Head of caudate nucleus (tissue), 42 donors: ENCODE measurements at places on chromosomes 5 and 9.

- DNase-seq, result no peak
Observed at GRCh38 chr5:36878392-36879082, 2.0 kb downstream of the NIPBL start.

GRCh38 chr5:176693477-176693851 is 46.2 kb downstream of the TSPAN17 start:
- DNase-seq, result no peak

GRCh38 chr9:121989010-121989409 is 104.1 kb downstream of the TTLL11 start:
- DNase-seq, result no peak

- no peak for DNase-seq
Observed at GRCh38 chr5:73095564-73096238, 24.7 kb upstream of the TMEM171 start.

DNA sequence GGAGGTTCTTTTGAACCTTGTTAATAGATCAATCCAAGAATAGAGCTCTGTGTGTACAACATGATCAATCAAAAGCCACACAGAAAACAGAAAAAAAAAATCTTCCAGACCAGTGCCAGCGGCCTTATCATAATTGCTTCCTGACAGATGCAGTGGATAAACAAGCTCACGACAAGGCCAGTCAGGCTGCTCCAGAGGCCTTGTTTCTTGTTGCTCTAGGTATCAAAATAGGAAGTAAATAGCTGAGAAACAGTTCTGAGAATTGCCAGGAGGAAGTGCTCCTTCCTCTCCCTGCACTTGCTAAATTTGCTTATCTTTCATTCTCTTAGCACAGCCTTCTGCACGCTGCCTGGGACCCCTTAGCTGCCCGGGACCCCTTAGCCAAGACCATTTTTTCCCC is 199.0 kb upstream of the TARS1 start:
- no peak for DNase-seq

GRCh38 chr9:92756792-92757191 is 7.8 kb downstream of the BICD2 start:
- DNase-seq, result no peak

DNA sequence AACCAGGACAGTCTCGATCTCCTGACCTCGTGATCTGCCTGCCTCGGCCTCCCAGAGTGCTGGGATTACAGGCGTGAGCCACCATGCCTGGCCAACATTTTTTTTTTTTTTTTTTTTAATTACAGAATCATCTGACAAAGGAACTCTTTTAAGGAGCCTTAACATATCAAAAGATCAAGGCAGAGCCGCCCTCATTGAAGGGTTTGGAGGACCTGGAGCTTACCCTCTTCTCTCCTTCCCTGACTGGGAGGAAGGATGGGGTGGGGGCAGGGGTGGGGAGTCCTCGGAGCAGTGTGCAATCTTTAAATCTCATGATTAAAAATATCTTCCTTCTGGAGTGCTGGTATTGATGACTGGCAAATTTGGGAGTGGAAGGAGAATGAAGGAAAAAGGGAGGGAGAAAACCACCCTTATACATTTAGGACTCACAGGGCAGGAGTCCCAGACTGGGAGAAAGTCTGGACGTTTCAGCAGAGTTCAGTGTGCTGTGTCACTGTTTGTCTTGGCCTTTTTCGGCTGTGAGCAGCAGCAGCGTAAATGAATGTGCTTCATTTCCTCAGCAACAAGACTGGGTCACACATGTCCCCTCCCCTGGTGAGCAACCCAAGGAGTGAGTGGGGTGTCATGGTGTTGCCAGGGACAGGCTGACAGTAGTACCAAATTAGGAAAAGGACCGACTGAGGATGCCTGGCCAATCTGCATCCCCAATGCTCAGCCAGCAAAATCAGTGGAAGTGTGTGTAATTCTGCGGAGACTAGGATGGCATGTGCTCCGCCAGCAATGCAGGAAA is 115.3 kb upstream of the BNC2 start:
- DNase-seq, result no peak

- DNase-seq, result no peak
Observed at GRCh38 chr9:1298046-1298445, 247.9 kb downstream of the DMRT2 start.

- DNase-seq, result peak; percentile 14
Observed at GRCh38 chr5:138243794-138244193, 30.6 kb downstream of the GFRA3 start.

DNA sequence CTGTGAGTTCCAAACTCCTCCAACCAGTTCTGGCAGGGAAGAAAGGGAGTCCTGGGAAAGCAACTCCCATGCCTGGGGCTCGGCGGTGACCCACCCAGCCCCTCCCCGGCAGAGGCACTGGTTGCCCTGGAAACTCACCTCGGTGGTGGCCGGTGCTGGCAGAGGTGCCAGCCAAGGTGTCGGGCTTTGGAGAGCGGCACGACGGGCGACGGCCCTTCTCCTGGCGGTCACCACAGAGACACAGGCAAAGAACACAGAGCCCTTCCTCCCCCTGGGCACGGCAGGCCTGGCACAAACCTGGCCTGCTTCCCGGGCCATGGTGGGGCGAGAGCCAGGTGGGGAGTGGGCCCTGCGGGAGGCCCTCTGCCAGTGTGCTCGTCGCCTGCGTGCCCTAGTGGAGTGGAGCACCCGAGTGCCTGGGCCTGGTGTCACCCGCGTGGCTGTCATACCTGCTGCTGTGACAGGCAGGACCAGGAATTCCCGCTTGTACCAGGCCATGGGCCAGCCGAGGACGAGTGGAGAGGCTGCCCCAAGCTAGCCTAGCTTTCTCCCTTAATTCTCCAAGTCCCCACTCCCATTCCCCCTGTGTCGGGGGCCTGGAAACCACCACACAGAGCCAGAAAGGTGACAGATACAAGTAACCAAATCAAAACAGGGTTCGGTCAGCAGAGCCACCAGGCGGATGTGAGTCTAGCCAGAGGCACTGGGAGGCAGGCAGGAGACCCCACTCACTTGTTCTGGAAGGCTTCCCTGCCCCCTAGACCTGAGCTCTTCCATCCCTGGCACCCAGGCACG is 8.2 kb upstream of the RALGDS start:
- DNase-seq, result no peak

DNA sequence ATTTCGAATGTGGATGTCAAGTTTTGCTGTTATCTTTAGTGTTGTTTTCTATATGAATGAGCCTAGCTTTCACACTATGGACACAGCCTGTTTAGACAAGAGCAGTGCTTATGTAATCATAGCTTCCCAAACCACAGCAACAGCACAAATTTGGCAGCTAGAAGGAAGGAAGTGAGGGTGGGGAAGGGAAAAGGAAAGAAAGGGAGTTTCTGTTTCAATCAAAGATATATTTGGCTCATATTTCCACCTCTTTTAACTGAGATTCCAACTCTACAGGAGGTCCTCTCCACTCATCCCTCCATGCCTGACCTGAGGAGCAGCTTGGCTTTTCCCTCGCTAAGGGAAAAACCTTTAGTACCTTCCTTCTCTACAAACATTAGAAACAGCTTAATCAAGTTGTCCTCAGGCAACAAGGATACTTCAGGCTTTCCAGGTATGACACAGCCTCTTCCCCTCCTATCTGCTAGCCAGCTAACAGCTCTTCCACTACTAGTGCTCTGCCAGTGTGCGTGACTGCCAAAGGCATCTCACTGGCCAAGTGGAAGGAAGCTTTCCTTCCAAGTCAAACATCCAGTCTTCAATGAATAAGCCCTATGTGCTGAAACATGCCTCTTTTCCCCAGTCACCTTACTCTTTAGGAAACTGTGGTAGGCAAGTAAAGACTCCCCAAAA is 268.6 kb upstream of the PTGER4 start:
- DNase-seq, result no peak

- DNase-seq, result no peak
Observed at GRCh38 chr5:96198356-96199058, 234.5 kb downstream of the PCSK1 start.

- no peak for DNase-seq
Observed at GRCh38 chr9:88732128-88732527, 197.2 kb downstream of the NXNL2 start.

GRCh38 chr5:31366941-31367340 is 165.0 kb downstream of the DROSHA start:
- peak; percentile 23 for DNase-seq

DNA sequence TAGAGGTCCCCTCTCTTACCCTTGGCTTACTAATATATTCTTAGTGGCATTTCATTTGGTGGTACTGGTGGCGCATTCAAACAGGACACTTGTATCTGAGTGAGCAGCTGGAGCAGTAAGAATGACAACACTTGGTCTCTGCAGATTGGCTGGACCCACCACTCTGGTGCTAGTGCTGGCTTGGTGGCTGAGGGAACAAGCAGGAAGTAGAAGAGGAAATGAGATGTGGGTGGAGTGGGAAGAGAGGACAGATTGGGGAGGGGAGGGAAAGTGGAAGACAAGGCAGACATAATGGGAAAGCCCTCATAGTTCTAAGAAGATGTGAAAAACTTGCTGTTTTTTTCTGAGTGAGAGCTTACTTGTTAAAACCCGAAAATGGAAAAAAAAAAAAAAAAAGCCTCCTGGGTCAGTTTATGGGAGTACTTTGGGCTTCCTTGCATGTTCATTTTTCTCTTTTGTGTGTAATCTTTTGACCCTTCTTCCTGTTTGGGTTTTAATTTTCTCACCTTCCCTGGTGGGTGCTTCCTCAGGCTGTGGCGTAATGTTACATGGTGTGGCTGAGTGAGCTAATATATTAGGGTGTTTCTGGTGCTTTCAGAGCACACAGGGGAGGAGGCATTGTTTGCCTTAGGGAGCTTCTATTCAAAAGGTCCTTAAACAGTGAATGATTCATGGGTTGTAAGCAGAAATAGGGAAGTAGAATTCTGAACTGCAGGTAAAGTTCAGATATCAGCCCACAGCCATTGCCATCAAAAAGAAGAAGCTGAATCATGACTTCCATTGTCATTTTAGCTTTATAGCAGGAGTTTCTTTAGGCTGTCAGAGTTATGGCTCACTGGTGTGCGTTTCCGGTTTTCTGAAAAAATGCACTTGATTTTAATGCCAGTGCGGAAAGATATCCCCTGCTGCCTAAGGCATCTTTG is 52.3 kb downstream of the TLE4 start:
- DNase-seq, result no peak

GRCh38 chr5:6522331-6522730 is 73.7 kb downstream of the UBE2QL1 start:
- DNase-seq, result no peak

GRCh38 chr9:2493529-2493928 is 128.1 kb upstream of the VLDLR start:
- DNase-seq, result no peak

DNA sequence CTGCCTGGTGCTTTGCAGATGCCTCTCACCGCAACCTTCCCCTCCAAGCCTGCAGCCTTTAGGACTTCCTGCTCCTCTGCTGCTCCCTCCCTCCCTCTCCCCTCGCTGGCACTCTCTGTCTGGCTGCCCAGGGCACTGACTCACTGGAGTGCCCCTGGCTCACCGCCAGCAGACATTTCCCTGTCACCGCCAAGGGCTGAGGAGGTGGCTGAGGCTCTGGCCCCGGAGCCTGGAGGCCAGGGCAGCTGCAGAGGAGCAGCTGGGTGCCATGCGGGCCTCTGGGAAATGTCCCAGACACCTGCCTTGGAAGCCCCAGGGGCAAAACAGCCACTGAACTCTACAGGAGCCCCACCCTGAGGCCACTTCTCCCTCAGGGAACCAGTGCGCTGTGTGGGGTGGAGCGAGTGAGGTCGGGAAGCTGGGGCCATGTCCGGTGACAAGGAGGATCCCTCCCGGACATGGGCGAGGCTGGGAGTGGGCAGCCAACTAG is 53.4 kb downstream of the TENT4A start:
- peak; percentile 68 for DNase-seq

GRCh38 chr5:86557920-86558319 is 59.8 kb upstream of the COX7C start:
- DNase-seq, result no peak

DNA sequence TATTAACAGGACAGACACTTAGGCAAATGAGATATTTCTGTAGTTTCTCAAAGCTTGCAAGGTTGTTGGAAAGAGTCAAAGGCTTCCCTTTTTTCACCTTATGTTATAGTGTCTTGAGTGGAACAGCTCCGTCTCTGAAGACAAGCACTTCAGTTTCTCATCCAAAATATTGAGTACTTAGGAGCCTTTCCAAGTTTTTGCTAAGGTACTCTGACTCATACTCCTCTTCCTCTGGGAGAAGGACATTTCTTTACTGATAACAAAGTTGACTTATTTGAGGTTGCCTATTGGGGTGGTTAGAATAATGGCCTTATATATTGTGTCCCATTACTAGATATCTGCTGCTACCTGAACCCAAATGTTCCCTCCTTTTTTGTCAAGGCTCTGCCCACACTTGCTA is 869.6 kb downstream of the MAT2B start:
- DNase-seq, result no peak

DNA sequence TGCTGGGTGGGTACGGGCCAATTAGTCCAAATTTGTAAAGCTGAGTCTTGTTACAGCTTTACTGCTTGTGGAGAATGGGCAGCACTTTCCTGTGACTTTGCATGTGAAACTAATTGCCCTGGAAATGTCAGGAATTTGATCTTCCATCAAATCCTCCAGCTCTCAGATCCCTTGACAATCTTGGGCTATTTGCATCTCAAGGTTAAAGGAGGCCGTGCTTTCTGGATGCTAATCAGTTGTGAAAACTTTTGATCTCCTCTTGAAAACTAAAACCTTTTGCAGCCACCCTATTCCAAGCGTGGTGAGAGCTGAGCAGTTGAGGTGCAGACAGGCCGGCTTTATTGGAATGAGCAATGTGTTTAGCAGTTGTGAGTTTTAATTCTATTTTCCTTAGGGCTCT is 68.0 kb upstream of the CLINT1 start:
- no peak for DNase-seq

DNA sequence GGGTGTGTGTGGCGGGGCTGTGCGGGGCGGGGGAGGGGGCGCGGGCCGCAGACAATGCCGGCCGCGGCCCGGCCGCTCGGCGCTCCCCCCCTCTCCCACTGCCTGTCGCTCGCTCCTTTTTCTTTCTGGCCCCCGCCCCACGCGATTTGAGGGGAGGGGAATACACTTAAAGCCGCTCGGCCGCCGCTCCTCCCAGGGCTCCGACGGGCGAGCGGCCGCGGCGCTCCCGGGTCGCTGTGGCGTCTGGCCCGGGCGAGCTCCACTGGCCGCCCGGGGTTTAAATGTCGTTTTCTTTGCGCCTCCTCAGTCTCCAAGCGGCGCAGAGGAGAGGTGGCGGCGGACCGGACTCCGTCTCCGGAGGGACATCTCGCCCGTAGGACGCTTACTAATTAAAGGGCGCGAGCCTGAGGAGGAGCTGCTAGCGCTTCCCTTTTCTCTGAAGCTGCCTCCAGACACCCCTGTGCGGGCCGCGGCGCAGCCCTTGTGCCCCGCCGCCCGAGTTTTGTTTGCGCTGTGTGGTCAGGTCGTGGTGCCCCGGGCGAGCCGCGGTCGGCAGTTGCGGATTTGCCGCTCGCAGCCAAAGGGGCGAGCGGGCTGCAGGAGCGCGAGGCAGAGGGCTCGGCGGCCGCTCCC is 1.4 kb downstream of the ZSWIM6 start:
- peak; percentile 27 for DNase-seq

GRCh38 chr9:27714388-27714787 is 141.1 kb upstream of the C9orf72 start:
- DNase-seq, result no peak

GRCh38 chr9:116271991-116272390 is 118.4 kb downstream of the PAPPA start:
- no peak for DNase-seq
